ENCODE measurements at places on chromosomes 7 and 10. TPM values are rescaled to one million over a fixed set of nuclear protein-coding genes. Genes with fewer than 3 reads are reported as not detected.

GRCh38 chr7:93964813-93965212 is 39.3 kb downstream of the BET1 start:
- DNase-seq = no peak

GRCh38 chr10:36943544-36943943 is 181.9 kb upstream of the ANKRD30A start:
- no peak for DNase-seq

GRCh38 chr7:101782896-101783295 is 34.5 kb upstream of the CUX1 start:
- no peak for DNase-seq

DNA sequence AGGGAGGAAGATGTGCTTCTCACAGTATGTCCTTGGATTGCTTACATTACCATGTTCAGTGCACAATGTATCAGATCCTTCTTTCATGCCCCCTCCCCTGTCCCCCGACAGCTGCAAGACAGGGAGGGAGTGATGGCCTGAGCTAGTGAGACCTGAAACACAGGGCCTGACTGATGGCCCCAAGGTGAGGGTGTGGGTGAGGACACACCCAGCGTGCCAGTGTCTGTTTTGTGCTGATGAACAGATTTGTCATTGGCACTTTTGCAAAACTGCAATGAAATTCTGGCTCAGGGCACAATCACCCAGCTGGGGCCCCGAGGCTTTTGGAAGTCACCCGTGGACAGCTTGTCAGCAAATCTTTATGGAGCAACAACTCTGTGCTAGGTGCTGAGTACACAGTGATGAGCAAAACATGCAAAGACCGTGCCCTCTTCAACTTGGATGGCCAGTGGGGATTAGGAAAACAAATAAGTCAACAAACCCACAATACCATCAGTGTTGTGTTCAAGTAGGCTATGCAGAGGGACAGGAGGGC is 59.4 kb upstream of the EMX2 start:
- no peak for DNase-seq

- DNase-seq = peak; percentile 66
These were observed 123.4 kb downstream of the CUX1 start for GRCh38 chr7:101940830-101941229.

- no peak for DNase-seq
These were observed 58.2 kb downstream of the GRM8 start for GRCh38 chr7:127194571-127194970.

GRCh38 chr10:74151879-74152722 is 1.1 kb downstream of the ADK start:
- DNase-seq = no peak

- DNase-seq = no peak
These were observed 62.9 kb upstream of the DOCK1 start for GRCh38 chr10:126842356-126842755.

- peak; percentile 47 for DNase-seq
These were observed at the start of gene MKX for GRCh38 chr10:27745732-27746396. Gene MKX (minus strand): TSS chr10:27745819. CDS start chr10:27743415, 2,404 bp downstream.

GRCh38 chr10:5449823-5450222 is 37.5 kb downstream of the NET1 start:
- no peak for DNase-seq

- DNase-seq = no peak
These were observed 1.4 kb downstream of the HABP2 start for GRCh38 chr10:113554214-113554613.

- no peak for DNase-seq
These were observed at the start of gene KAZALD1 for GRCh38 chr10:101061624-101062231. Gene KAZALD1 (plus strand): TSS chr10:101061989. CDS start chr10:101062593, 604 bp downstream.

GRCh38 chr10:125101049-125101448 is 59.3 kb downstream of the CTBP2 start:
- DNase-seq = no peak

DNA sequence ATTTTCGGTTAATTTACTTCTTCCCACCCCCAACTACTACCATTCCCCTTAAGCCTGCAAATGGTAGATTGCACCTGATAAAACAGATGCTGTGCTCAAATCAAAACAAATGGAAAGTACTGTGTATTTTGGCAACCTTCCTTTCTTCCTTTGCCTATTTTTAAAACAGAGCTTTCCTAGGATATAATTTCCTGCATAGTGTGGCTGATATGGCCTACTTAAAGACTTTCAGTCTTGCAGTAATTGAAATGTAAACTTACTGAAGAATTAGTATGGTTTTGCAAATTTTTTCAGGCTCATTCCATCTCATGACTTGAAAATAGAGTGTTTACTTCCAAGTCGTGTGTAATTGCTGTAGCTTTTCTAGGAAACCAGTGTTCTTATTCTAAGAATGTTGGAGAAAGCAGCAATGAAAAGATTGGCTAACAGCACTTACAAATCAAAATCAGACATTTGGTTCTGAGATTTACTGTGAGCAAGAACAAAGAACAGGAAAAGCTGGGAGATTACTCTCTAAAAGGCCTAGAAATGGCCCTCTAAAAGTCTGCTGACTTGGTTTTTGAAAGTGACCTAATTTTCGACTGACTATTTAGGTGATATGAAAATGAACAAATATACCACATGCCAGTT is 52.0 kb downstream of the REEP3 start:
- no peak for DNase-seq

DNA sequence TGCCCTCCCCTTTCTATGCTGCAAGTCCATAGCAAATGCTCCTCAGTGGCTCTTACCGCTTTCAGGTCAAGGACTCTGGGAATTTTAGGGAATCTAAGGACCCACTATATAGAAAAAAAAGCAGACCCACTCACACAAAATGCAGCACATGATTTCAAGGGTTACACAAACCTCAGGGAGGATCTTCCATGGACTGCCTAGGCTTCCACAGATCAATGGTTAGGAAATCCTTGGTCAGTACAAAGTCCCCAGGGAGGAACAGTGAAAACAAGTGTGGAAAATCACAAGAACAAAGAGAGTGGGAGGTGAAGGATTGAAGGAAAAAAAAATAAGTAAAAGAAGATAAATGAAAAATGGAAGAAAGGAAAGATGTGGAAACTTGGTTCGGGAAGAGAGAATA is 188.4 kb downstream of the AHR start:
- no peak for DNase-seq

DNA sequence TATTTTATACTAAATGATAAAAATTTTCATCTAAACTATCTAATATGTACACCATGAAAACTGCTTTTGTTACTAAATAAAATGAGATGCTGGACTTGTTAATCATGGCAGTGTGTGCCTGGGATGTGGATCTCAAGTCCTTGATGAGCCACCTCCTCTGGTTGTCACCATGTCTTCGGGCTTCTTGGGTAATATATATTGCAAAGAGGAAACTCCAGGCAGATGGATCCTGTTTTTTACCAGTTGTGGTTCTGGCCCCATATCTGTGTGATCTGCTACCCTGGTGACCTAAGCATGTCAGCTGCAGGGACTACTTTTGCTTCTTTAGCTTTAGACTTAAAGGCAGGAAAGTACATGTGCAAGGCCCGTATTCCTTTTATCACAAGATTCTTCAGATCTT is 46.2 kb downstream of the TMEM60 start:
- no peak for DNase-seq

DNA sequence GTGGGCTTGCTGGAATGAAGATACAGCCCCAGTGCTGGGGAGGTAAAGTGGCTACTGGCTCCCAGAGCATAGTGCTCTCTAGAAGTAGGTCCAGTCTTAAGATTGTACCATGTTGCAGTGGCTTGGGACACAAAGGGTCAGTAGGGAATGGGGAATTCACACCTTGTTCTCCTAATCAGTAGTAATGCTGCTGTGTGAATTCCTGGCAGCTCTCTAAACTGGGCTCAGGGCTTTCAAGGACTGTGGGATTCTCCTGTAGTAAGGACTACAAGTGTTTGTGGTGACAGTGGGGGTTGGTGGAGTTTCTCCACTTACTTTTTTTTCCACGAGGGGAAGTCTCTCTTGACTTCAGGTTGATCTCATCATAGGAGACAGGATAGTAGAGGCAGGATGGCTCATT is 226.2 kb upstream of the TEX47 start:
- no peak for DNase-seq

GRCh38 chr7:55343002-55343781 is 21.9 kb upstream of the LANCL2 start:
- no peak for DNase-seq

DNA sequence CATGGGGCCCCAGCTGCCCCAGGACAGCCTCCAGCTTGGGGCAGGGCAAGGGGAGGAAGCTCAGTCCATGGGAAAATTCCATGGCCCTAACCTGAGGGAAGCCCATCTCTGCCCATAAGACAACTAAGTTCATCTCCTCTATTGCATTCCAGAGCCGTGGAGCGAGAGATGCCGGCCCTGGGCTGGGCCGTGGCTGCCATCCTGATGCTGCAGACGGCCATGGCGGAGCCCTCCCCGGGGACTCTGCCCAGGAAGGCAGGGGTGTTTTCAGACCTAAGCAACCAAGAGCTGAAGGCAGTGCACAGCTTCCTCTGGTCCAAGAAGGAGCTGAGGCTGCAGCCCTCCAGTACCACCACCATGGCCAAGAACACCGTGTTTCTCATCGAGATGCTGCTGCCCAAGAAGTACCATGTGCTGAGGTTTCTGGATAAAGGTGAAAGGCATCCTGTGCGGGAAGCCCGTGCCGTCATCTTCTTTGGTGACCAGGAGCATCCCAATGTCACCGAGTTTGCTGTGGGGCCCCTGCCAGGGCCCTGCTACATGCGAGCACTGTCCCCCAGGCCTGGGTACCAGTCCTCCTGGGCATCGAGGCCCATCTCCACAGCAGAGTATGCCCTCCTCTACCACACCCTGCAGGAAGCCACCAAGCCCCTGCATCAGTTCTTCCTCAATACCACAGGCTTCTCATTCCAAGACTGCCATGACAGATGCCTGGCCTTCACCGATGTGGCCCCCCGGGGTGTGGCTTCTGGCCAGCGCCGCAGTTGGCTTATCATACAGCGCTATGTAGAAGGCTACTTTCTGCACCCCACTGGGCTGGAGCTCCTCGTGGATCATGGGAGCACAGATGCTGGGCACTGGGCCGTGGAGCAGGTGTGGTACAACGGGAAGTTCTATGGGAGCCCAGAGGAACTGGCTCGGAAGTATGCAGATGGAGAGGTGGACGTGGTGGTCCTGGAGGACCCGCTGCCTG is 4.3 kb downstream of the AOC1 start:
- DNase-seq = peak; percentile 16

- DNase-seq = peak; percentile 48
These were observed 517 bp downstream of the ITGB1 start for GRCh38 chr10:32957341-32958084.

- no peak for DNase-seq
These were observed 50.5 kb upstream of the YAE1 start for GRCh38 chr7:39515534-39516228.

DNA sequence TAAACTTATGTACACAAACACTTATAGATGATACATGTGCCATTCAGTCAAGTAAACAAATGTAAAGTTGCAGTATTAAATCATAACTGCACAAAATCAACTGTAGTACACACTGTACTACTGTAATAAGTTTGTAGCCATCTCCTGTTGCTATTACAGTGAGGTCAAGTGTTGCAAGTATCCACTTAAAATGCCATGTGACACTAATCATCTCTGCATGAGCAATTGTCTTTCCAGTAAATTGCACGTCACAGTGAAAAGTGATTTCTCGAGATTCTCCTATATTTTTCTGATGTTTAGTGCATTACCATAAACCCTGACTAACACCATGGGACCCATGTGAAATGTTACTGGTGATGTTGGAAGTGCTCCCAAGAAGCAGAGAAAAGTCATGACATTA is 293.3 kb upstream of the SP4 start:
- DNase-seq = no peak

- DNase-seq = no peak
These were observed 116.6 kb downstream of the DOCK4 start for GRCh38 chr7:112089551-112089950.

DNA sequence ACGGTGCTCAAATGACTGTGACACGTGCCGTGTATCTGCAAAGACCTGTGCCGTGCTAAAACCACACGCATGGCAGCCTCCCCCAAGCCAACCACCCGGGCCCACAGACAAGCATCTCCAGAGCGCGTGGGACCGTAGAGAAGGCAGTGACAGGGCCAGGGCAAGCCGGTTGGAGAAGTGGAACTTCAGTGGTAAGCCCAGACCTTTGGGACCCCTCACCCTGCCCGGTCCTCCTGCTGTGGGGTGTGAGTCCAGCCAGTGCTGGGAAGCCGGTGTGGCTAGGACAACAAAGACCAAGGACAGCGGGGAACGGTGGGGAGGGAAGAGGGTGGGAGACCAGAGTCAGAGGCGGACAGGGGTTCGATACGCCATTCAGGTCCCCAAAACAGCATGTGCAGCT is 476.2 kb downstream of the DNAJB6 start:
- DNase-seq = no peak

DNA sequence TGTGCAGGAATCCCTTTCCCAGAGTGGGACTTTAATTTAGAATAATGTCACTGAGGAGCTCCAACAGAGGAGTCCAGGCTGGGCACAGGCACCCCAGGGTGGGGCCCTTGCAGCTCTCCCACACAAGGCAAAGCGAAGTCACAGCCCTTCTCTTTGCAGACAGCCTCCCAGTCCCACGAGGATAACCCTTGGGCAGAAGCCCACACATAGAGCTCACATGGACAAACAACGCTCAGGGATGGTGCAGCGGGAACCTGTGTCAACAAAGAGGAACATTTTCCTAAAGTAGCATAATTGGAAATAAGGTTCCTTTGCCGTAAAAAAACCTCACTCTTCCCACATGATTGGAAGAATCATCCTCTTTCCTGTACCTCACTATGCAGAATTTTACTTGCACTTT is 29.3 kb upstream of the GGCT start:
- no peak for DNase-seq

GRCh38 chr7:5626498-5626897 is 155.0 kb downstream of the RNF216 start:
- DNase-seq = no peak

GRCh38 chr10:15341502-15342128 is 29.5 kb downstream of the FAM171A1 start:
- no peak for DNase-seq

GRCh38 chr10:52454491-52454890 is 140.4 kb downstream of the DKK1 start:
- DNase-seq = no peak

The MRLN gene
- total RNA-seq = not detected

The TMEM270 gene
- total RNA-seq = not detected

The ANAPC16 gene
- 83.8 TPM for total RNA-seq

The OR2A42 gene
- total RNA-seq = not detected

The RAPGEF5 gene
- total RNA-seq = 51.7 TPM

The CFAP46 gene
- total RNA-seq = not detected

The CYP3A7 gene
- 0.39 TPM for total RNA-seq

The GSAP gene
- total RNA-seq = 8.0 TPM

The CPXM2 gene
- total RNA-seq = 11.6 TPM

The RNF32 gene
- 3.6 TPM for total RNA-seq

The SPDYE2B gene
- not detected for total RNA-seq
